ENCODE measurements at places on chromosomes 4 and X.
A peak's percentile ranks its signal among the peaks of the same experiment; 100 is the strongest.

GRCh38 chr4:101367201-101367600, 19.9 kb upstream of the PPP3CA start:
- H3K4me3 ChIP-seq = no peak overlapping the region
- no peak overlapping the region for H3K27ac ChIP-seq
- no peaks in the 10 kb centered on the region for H3K4me1 ChIP-seq

- H3K4me1 ChIP-seq = no peaks in the 10 kb centered on the region
- DNase-seq = no peak
- no peak overlapping the region for H3K27ac ChIP-seq
- no peaks in the 10 kb centered on the region for H3K36me3 ChIP-seq
- H3K27me3 ChIP-seq = no peaks in the 10 kb centered on the region
Observed at GRCh38 chr4:46274717-46275116, 115.2 kb downstream of the GABRA2 start.

- no peaks in the 10 kb centered on the region for H3K36me3 ChIP-seq
- no peaks in the 10 kb centered on the region for H3K4me1 ChIP-seq
- no peak overlapping the region for H3K4me3 ChIP-seq
- H3K27me3 ChIP-seq = peaks cover 4% of the 10 kb centered on the region
Observed at GRCh38 chr4:163587867-163588266, 93.4 kb downstream of the TMA16 start.

DNA sequence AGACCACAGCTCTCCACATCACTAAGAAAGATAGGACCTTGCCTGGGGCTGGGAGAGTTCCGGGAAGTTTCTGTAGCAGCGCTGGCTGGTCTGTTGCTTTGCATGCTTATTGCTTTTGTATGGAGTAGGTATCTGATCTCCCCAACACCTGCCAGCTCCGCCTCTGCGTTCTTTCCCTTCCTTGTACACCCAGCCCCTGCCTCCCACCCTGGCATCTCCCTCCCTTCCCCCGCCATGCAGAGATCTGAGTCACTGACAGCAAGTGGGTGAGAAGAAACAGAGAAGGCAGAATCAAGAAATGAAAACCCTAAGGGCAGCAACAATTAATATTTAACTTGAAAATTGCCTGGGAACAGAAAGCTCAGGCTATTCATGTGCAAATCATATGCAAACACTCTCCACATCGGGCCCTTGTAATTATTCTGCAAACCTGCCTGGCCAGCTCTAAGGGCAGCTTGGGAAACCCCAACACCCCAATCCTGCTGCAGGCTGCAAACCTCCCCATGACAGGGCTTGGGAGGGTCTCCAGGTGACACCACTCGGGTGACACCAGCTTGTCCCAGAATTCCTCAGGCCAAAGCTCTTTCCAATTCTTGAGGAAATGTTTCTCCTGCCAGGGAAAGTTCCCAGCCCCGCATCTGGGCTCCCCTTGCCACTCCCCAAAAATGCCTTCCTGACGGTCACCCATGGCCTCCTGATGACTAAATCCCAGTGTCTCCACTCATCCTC, 257.2 kb downstream of the FBXW7 start:
- H3K4me1 ChIP-seq = peaks cover 7% of the 10 kb centered on the region
- H3K27ac ChIP-seq = no peak overlapping the region
- H3K4me3 ChIP-seq = no peak overlapping the region
- no peaks in the 10 kb centered on the region for H3K27me3 ChIP-seq
- DNase-seq = no peak

DNA sequence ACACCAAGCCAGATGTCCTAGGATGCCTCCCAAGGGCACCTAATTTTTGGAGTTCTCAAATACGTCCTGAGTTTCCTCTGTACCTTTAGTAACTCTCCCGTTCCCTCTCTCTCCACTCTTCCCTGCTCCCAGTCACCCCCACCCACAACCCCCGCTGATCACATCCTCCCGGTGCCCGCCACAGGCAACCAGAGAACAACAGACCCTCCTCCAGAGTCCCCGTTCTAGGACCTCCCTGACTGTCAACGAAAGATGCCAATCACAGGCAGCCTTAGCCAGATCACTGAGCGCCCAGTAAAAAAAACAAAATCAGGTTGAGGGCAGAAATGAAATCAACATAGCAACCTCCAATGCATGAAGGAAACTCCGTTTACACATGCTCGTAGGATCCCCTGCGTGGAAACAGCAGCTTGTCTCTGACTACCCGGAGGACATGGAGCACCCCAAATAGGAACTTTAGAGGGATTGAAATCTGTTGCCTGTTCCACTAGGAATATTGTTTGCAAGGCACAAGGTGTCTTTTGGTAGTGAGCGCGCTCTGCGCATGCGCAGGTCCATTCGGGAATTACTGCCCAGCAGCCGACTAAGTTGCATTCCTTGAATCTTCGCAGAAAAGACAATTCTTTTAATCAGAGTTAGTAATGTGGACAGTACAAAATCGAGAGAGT, at the start of gene GABRB1:
TSS of gene GABRB1 (plus strand) at position 557 of the 668 bp plus-strand sequence.
- peaks cover 32% of the 10 kb centered on the region for H3K27me3 ChIP-seq
- H3K4me3 ChIP-seq = peak within 1 kb of the TSS; percentile 63
- peak; percentile 24 for DNase-seq
- no peaks in the 10 kb centered on the region for H3K36me3 ChIP-seq

DNA sequence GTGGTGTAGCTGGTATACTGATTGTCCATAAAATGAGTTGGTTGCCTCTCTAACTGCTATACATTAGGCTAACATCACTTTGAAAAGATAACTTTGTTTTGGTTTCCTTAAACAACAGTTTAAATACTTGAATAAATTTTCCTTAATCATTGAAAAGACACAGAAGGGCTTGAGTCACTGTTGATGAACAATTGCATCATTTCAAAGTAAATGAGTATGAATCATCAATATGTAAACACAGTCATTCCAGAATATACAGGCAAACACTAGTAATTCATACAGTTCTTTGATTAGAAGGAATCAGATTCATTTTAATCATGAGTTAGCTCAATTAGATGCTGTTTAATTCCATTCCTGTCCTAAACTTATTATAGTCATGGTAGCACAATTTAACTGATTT, 160.6 kb downstream of the AFF2 start:
- no peaks in the 10 kb centered on the region for H3K36me3 ChIP-seq
- H3K4me1 ChIP-seq = no peaks in the 10 kb centered on the region
- DNase-seq = no peak
- no peak overlapping the region for H3K4me3 ChIP-seq
- no peak overlapping the region for H3K27ac ChIP-seq
